CD4-positive, alpha-beta T cell treated with Interleukin-6 for 4 hours (primary cell): ENCODE measurements at places on chromosomes 5 and 9.
A peak's percentile ranks its signal among the peaks of the same experiment; 100 is the strongest.

- DNase-seq = no peak
Observed at GRCh38 chr9:78297672-78297961, 692 bp downstream of the PSAT1 start.

DNA sequence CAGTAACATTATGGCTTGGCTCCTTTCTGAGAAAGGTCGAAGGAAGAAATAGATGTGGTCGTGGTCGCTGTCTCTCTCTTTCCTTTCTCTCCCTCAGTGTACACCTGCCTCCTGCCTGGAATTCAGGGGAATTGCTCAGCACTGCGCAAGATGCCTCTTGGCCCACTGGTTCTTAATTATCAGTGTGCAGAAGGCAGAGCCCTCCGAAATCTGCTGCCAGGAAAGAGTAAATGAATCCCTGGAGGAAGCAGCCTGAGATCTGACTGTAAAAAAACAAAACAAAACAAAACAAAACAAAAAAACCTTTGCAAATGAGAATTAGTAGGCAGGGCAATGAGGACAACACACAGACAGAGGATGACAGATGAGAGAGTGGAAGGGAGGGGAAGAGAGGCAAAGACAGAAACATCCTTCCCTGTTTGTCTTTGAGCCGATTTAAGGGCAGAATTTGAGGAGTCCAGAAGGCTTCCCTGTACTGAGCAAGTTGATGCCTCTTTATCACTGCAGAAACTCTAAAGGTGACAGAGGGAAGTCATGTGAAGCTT, 113.8 kb upstream of the PUM3 start:
- no peak for DNase-seq

GRCh38 chr9:33046061-33046460, 21.0 kb downstream of the DNAJA1 start:
- DNase-seq = no peak

- DNase-seq = no peak
Observed at GRCh38 chr5:80266566-80266965, 10.7 kb upstream of the SERINC5 start.

- DNase-seq = no peak
Observed at GRCh38 chr9:133935328-133936005, 56.7 kb downstream of the VAV2 start.

DNA sequence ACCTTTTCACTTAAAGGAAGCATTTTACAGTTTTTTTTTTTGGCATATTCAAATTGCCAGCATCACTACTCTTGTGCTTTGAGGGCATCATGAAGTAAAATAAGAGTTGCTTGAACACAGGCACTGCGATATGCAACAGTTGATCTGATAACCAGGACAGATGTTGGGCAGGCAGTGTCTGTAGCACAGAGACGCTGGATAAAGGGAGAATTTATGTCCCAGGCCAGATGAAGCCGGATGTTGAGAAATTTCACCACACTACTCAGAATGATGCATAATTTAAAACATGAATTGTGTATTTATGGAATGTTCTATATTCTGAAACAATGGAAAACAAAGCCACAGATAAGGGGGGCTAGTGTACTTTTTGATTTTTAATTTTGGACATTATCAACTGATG, 71.4 kb downstream of the SLC12A2 start:
- DNase-seq = no peak

DNA sequence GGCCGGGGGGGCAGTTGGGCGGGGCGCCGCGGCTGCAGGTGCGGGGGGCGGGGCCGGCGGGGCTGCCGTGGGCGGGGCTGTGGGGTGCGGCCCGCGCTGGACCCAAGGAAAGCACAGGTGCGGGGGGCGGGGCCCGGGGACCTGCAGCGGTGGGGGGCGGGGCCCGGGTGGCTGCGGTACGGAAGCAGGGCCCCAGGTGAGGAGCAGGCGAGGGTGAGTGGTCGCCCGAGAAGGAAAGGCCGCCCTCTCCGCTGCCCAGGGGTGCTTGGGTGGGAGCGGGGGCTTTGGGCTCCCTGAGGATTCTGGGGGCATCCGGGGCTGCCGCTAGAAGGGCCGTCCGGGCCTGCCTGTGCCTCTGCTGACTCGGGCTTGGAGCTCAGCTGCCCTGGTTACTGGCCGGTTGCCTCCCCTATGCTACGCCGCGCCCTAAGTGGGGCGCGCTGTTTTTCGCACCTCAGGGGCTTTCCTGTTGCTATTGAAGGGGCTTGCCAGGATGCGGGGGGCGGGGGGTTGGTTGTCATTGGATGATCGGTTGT, 767 bp downstream of the RALGPS1 start:
- peak; percentile 76 for DNase-seq

- DNase-seq = no peak
Observed at GRCh38 chr9:78490231-78490630, 193.3 kb downstream of the PSAT1 start.

GRCh38 chr5:94422812-94423211, 195.6 kb downstream of the KIAA0825 start:
- no peak for DNase-seq

- no peak for DNase-seq
Observed at GRCh38 chr5:10423022-10423421, 18.7 kb upstream of the ROPN1L start.

DNA sequence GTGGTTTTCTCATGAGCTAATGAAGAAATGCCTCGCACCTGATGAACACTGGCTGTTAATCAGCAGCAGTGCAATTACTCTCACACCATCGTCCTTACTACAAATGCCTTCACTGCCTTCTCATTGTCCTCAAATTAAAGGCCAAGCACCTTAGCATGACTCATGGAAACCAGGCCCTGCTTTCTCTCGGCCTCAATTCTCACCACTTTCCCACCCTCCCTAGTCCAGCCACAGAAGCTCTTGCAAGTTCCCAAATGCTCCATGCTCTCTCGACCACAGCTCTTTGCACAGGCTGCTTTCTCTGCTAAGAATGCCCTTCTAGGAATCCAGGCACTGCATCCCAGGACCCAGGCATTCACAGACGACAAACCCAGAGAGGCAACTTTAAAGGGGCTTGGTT, 94.6 kb upstream of the KLF4 start:
- DNase-seq = no peak

DNA sequence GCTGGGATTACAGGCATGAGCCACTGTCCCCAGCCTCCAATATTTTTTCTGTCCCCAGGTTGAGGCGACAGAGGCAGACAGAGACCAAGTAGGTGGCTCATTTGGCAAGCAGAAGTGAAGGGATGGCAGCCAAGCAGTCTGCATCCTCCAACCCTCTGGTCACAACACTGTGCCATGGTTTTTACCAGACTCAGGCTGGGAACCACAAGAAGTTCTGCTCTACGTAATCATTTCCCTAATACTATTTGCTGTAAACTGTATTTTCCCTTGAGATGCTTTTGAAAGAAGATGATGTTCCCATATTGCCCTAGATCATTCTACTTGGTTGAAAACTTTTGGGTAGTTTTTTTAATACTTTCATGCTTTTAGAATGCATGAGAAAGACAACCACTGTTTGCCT, 40.5 kb downstream of the PTTG1 start:
- DNase-seq = no peak

DNA sequence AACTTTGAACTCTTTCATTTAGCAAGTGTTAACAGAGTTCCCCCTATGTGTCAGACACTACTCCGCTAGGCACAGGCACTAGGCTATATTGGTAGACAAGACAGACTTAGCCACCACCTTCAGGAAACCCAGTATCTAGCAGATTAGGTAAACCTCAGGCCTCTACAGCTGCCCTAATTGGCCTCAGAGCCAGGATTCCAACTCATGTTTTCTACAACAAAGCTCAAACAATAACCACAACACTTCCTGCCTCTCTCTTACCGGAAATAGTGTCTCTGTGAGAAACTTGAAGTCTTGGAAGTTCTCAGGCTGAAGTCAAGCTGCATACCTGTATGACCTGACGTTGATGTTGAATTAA, 116.6 kb upstream of the SLC44A1 start:
- peak; percentile 75 for DNase-seq

DNA sequence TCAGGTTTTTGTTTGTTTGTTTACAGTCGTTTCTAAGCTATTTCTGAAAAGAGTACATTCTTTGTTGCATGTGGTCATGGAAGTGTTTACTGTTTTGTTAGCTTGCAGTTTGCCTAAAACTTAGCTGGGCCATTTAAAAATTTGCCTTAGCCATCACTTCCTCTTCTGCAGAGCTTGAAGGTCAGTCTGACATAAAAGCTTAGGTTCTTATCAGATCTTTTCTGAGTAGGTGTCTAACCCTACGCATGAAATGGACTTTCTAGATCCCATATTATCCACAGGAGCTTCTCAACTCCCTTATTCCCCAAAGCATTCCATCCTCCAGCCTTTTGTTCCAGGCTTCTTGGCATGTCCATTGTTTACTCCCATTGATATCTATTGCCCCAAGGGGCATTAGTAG, 90.3 kb downstream of the AP3B1 start:
- no peak for DNase-seq

GRCh38 chr9:32431940-32432555, 47.6 kb downstream of the ACO1 start:
- DNase-seq = peak; percentile 66

DNA sequence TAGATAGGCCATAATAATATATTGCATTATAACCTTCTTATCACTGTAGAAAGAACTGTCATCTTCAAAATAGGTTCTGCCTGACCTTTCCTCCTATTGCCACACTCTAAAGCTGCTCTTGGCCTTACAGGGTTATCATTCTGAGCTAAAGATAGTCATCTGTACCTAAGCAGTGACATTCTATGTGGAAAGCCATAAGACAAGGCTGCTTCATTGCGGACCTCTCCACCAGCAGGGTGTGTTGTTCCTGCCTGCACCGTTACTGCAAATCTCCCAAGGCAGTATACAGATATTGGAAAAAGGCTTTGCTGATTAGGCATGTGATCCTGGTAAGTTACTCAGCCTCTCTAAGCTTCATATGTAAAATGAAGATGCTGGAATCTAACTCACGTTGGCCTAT, 8.1 kb downstream of the ZNF622 start:
- no peak for DNase-seq

GRCh38 chr9:84079994-84080393, 99.4 kb downstream of the RMI1 start:
- no peak for DNase-seq

DNA sequence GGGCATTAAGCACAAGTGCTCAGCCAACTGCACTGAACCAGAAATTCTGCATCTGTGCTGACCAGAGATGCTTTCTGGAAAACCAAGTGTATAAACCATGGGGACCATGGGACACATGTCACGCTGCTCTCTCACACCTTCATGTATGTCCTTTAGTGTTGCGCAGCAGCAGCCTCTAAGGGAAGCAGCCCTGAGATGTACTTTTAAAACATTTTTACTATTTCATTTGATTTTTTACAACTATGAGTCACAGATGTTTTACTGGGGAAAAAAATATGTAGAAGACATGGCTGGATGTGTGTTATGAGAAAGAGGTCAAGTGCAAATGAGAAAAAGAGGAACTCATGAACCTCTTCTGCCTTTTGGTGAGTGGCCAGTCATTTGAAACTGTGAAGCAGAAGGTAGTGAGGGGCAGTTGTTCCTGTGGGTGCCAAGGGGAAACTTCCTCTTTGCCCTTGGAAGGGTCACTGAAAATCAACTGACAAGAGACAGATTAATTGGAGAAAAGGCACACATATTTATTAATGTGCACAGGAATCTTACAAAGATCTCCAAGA, 31.4 kb upstream of the SYK start:
- DNase-seq = no peak

DNA sequence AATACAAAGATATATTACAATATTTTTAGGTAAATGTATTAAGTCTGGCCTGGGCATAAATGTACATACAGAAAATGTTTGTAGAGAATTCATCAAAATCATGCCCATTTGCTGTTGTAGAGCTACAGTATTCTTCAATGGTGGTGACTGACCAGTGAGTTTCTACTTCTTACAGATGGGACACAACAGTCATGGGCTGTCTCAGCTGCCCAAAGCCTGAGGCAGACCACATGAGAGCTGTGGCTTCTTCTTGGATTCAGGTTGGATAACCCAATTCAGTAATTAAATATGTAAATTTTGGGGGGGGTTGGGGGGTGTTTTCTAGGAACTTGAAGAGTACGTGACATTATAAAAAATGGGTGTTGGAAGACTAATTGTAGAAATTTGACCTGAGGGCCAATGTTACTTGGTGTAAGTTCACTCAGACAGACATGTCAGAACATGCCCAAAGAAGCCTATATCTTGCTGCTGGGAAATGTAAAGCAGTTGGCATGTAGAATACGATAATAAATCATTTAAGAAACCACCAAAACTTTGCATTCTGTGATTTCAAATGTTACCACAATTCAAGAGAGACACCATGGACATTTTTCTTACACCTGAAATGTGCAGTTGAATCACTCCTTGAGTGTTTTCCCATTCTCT, 17.9 kb downstream of the STARD4 start:
- no peak for DNase-seq

GRCh38 chr9:15289603-15290002, 17.4 kb downstream of the TTC39B start:
- DNase-seq = no peak

DNA sequence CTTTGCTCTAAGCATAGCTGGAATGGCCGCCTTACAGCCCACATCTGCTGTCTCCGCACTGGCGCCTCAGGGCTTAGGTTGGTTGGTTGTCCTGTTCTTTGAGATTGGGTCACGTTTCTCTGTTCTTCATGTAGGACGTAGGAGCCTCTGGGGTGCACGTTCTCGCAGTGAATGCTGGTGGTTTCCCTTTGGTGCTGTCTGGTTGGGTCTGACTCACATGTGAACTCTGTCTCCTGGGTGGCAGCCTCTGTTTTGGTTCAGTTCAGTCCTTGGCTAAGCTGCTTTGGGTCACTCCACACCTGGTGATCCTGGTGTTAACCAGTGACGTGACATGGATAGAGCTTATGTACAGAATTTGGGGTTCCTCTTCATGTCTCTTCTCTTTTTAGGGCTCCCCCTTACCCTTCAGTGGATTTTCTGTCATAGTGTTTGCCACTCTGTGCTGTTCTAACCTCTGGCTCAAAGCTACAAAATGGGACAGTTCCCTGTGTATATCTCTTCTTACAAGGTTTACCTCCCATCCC, 12.6 kb upstream of the LPCAT1 start:
- DNase-seq = peak; percentile 78

DNA sequence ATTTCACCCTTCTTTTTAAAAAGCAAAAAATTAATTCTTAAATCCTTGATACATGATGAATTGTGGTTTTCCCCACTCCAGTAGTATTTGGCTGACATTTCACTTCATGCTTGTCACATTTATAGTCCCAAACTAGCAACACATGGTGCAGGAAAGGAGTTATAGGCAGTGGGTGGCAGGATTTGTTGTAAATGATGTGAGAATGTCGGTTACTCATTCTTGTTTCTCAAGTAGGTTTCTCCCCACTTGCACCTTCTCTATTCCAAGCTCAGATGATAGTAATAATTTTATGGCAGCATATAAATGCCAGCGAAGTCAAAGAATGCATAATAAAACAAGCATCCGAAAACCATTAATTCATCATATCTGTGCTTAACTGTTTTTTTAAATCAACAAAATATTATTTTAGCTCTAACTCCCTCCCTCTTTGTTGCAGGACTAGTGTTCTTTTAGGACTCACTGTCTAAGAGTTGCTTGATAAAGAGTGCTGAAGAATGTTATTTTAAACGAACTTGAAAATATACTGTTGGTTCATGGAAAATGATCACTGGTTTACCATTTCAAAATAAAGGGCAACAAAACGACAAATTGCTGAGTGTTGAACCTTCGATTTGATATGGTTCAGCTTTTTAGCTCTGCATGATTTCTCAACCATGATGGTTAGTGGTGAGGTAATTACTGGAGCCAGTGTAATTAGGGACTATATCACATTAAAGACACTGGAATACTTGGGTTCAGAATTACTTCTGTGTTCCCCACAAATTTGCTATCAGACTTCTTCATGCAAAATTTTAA, 88.1 kb upstream of the ADAMTSL1 start:
- DNase-seq = no peak

- DNase-seq = peak; percentile 43
Observed at GRCh38 chr5:80194468-80194867, 61.4 kb downstream of the SERINC5 start.
